Kasumi-1 (cell line): ENCODE measurements at places on chromosomes 3 and 15.
A peak's percentile ranks its signal among the peaks of the same experiment; 100 is the strongest.

- DNase-seq = no peak
Observed at GRCh38 chr3:42504334-42505127, 2.1 kb downstream of the VIPR1 start.

DNA sequence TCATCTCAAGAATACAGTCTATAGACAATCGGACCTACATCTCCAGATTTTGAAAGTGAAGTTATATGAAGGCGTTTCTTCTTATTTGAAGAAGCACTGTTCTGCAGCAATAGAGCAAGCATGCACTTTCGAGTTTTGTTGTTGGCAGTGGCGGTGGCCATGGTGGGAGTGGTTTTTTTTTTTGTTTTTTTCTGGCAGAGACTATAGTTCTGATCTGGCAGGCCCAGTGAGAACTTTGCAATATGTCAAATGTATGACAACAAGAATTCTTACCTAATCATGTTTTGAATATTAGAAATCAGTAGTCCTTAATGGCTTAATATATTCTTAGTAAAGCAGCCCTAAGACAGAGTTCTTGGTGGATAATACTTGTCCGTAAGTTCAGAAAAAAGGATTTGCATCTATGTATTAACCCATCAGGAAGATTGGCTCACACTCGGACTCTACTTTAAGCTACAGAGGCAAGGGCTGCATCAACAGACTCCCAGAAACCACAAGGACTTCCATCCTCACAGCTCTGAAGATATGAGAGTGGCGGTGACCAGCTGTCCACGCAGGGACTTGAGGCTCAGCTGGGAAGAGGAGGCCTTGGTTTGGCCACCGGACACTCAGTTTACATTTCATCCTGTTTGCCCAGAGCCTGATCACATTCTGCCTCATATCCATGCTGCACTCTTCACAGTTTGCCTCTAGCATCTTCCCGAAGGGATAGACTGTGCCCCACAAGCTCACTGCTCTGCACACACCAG is 124.1 kb upstream of the THBS1 start:
- no peak for DNase-seq

DNA sequence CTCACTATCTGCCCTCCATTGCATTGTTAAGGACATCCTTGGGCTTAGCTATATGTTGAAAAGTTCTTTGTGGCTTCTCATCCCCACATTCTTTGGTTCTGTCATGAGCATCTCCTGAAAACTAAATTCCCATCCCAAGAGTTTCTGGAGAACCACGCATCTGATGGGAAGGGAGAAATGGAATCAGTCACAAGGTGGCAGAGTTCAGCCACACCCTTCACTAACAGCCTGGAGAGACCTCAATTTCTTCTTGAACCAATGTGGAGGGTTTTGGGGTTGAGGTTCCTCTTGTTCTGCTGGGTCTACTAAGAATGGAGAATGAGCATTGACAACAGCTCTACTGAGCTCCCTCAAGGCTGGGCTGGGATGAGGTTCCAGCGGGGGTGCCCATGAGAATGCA is 15.6 kb upstream of the MAGEL2 start:
- DNase-seq = no peak

DNA sequence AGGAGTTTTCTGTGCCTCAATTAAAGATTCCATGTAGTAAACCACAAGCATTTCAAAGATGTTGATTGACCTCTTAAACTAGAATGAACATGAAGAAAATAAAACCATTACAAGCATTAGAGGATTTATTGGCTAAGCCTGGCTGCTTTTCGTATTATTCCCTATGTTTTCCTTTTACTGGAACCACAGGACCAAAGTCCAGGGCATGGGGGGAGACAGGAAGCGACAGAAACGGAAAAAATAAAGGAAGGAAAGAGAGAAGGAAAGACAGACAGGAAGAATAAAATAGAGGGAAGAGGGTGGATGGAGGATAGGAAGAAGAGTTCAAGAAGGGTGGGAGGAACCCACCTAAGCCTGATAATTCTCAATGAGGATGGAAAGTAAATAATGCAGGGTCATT is 169.9 kb downstream of the SHQ1 start:
- no peak for DNase-seq

- peak; percentile 30 for DNase-seq
Observed at GRCh38 chr15:78909791-78910228, 35.0 kb downstream of the CTSH start.

- no peak for DNase-seq
Observed at GRCh38 chr3:99504258-99504657, 134.1 kb upstream of the COL8A1 start.

- peak; percentile 64 for DNase-seq
Observed at GRCh38 chr3:99686955-99687612, 48.7 kb downstream of the COL8A1 start.

DNA sequence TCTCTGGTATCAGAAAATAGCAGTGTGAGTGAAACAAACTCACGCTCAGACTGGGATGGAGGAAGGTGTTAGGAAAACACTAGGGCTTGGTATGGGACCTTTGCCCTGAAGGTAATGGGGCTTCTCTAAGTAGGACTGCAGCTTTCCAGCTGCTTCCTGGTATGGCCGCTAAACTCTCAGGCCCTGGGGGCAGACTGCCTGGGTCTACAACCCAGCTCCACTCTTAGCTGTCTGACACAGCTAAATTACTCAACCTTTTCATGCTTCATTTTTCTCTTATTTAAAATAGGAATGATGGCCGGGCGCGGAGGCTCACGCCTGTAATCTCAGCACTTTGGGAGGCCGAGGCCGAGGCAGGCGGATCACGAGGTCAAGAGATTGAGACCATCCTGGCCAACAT is 5.2 kb upstream of the YEATS2 start:
- no peak for DNase-seq
